ENCODE measurements at places on chromosomes 6 and 20. TPM values are rescaled to one million over a fixed set of nuclear protein-coding genes. Genes with fewer than 3 reads are reported as not detected.

The TMEM151B gene
- total RNA-seq: not detected

DNA sequence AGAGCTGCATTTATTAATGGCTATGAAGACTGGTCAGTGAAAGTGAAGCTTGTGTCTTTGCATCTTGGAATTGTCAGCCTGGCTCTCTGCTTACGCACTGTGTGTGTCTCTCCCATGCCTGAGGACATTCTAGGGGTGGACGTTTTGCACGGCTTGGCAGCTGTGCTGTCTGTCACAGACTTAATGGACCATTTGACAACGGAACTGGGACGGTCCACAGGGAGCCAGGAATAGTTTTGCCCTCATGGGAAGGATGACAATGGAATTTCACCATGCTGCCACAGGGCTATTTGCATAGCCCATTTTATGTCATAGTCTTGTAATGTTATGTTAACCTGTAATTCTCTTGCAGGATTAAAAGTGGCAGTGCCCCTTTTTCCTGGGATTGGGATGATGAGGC, 44.7 kb downstream of the OR2B6 start:
- H3K36me3 ChIP-seq: no peaks in the 10 kb centered on the region
- no peak overlapping the region for H3K4me3 ChIP-seq
- no peaks in the 10 kb centered on the region for H3K27me3 ChIP-seq
- H3K4me1 ChIP-seq: no peaks in the 10 kb centered on the region

- no peaks in the 10 kb centered on the region for H3K4me1 ChIP-seq
- no peak overlapping the region for H3K4me3 ChIP-seq
- H3K36me3 ChIP-seq: no peaks in the 10 kb centered on the region
- DNase-seq: no peak
- H3K27ac ChIP-seq: no peak overlapping the region
- H3K27me3 ChIP-seq: no peaks in the 10 kb centered on the region
Measured at GRCh38 chr6:104519566-104519965, 340.2 kb downstream of the HACE1 start.

DNA sequence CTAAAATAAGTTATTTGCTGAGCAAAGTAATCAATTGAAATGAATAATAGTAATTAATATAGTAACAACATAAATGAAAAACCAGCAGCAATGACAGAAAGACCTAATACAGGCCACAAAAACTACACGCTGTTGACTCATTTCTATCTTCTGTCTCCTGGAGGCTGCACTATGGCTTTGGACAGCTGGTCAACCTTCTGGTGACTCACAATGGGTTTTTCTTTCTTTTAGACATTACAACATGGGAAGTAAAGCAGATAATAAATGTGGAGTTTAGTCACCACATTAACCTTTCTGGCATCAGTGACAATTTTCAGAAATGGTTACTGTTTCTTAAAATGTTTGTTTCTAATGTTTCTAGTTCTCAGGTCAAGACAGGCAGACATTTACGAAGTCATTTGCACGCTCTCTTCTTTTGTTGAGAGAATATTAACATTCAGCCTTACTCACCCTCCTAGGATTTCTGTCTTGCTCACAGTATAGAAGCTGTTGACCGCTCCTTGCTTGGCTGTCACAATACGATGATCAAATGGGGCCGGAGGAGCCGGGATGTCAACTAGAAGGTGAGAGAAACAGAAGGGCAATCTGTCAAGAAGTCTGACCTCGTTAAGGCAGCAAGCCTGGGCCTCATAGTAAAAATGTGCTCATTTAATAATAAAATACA, 62.2 kb downstream of the MYLK4 start:
- H3K4me1 ChIP-seq: no peaks in the 10 kb centered on the region
- H3K4me3 ChIP-seq: no peak overlapping the region
- no peaks in the 10 kb centered on the region for H3K36me3 ChIP-seq
- no peak overlapping the region for H3K27ac ChIP-seq
- no peak for DNase-seq
- no peaks in the 10 kb centered on the region for H3K27me3 ChIP-seq

DNA sequence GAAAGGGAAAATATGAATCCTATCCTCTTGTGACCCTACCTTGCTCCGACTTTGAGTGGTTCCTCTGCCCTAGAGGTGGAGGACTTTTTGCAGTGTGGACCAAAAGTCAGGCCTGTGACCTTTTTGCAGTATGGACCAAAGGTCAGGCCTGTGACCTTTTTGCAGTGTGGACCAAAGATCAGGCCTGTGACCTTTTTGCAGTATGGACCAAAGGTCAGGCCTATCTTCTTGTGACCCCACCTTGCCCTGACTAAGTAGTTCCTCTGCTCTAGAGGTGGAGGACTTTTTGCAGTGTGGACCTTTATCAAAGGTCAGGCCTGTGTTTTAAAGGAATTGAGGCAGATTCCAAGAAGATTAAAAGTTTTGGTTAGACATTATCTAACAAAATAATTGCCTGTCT, 10.9 kb upstream of the ERVFRD-1 start:
- no peak overlapping the region for H3K27ac ChIP-seq
- no peaks in the 10 kb centered on the region for H3K27me3 ChIP-seq
- no peak for DNase-seq
- H3K4me3 ChIP-seq: no peak overlapping the region

The OPN5 gene
- not detected for total RNA-seq

GRCh38 chr6:109397020-109397419, 14.8 kb upstream of the CD164 start:
- no peak for DNase-seq
- no peaks in the 10 kb centered on the region for H3K27me3 ChIP-seq
- H3K4me3 ChIP-seq: no peak overlapping the region
- H3K27ac ChIP-seq: no peak overlapping the region
- H3K4me1 ChIP-seq: no peaks in the 10 kb centered on the region

The GMPR gene
- not detected for total RNA-seq

- H3K4me3 ChIP-seq: no peak overlapping the region
- H3K27ac ChIP-seq: no peak overlapping the region
- no peaks in the 10 kb centered on the region for H3K27me3 ChIP-seq
- no peaks in the 10 kb centered on the region for H3K36me3 ChIP-seq
- no peaks in the 10 kb centered on the region for H3K4me1 ChIP-seq
- DNase-seq: no peak
Measured at GRCh38 chr20:46618316-46619100, 32.8 kb downstream of the SLC13A3 start.

The PRDM13 gene
- total RNA-seq: not detected

The OR2J3 gene
- total RNA-seq: not detected

- no peak overlapping the region for H3K27ac ChIP-seq
- H3K4me3 ChIP-seq: no peak overlapping the region
- DNase-seq: no peak
- H3K4me1 ChIP-seq: no peaks in the 10 kb centered on the region
Measured at GRCh38 chr6:9914951-9915350, 499.9 kb downstream of the TFAP2A start.

- H3K4me3 ChIP-seq: no peak overlapping the region
- no peaks in the 10 kb centered on the region for H3K4me1 ChIP-seq
- no peak for DNase-seq
- peaks cover 22% of the 10 kb centered on the region for H3K27me3 ChIP-seq
- no peak overlapping the region for H3K27ac ChIP-seq
Measured at GRCh38 chr6:72464791-72465691, 156.8 kb upstream of the KCNQ5 start.

GRCh38 chr20:38812709-38813573, 7.4 kb downstream of the PPP1R16B start:
- no peaks in the 10 kb centered on the region for H3K36me3 ChIP-seq
- H3K4me1 ChIP-seq: peaks cover 84% of the 10 kb centered on the region
- DNase-seq: no peak
- H3K4me3 ChIP-seq: no peak overlapping the region
- peak overlapping the region; percentile 6 for H3K27ac ChIP-seq

DNA sequence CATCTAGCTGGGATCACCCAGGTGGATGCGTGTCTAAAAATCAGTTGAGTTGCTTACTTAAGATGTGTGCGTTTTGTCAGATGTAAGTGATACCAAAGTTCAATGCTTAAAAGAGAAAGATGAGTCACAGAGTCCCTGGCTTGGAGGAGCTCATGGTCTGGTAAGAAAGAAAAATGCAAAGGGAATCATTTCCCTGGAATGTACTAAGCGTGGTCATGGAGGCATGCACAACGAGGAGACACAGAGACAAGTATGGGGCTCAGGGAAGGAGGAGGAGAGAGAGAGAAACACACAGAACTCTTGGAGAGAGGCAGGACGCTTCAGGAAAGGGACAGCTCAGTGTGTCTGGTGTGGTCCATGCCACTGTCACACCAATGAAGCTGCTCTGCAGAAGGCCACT, 186.9 kb upstream of the GMDS start:
- no peak overlapping the region for H3K27ac ChIP-seq
- H3K36me3 ChIP-seq: no peaks in the 10 kb centered on the region
- H3K27me3 ChIP-seq: no peaks in the 10 kb centered on the region
- H3K4me1 ChIP-seq: no peaks in the 10 kb centered on the region

DNA sequence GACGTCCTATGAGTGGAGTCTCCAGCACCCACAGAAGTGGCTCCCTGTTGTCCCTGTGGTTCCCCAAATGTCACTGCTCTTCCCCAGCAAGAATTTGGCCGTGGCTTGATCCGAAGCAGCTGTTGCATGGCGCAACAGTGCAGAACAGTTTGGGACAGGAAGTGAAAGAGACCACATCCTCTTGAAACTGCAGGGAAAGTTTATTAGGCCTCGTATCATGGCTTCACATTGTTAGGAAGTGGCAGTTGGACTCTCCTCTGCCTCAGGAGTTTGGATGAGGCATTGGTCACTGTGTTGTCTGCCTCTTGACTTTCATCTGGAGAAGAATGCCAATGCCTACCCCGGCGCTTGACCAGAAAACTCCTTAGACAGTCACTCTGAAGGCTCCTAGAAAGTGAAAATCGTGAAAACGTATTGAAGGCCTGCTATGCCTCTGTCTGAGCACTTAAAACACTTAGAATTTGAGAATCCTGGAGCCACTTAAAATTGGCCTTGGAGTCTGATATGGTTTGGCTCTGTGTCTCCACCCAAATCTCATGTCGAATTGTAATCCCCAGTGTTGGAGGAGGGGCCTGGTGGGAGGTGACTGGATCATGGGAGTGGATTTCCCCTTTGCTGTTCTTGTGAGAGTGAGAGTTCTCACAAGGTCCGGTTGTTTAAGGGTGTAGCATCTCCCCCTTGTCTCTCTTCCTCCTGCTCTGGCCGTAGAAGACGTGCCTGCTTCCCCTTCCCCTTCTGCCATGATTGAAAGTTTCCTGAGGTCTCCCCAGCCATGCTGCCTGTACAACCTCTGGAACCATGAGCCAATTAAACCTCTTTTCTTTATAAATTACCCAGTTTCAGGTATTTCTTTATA, 334.9 kb upstream of the JARID2 start:
- peak overlapping the region; percentile 42 for H3K4me3 ChIP-seq
- H3K4me1 ChIP-seq: peaks cover 33% of the 10 kb centered on the region
- H3K36me3 ChIP-seq: no peaks in the 10 kb centered on the region

DNA sequence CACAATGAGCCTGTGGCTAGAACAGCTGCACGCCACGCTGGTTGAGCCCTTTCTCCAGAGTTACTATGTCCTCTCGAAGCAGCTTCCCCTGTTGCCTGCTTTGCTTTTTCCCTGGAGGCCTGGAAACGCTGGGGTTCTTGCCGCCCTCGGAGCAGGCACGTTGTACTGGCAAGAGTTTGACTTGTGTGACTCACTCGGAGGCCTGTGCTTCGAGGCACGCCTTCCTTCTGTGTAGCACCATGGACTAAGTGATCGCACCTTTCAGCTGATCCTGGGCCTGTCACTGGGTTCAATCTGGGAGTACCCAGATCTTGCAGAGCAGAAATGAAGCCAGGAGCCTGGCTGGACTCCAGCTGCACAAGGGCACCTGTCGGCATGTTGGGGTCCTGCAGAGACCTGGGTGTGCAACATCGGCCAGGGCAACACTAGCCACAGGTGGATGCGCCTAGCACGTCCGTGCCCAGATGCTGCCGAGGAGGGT, 5.2 kb downstream of the INSM1 start:
- H3K4me3 ChIP-seq: no peak overlapping the region
- H3K4me1 ChIP-seq: peaks cover 7% of the 10 kb centered on the region
- H3K27ac ChIP-seq: no peak overlapping the region
- peaks cover 35% of the 10 kb centered on the region for H3K27me3 ChIP-seq
- H3K36me3 ChIP-seq: no peaks in the 10 kb centered on the region
- no peak for DNase-seq

DNA sequence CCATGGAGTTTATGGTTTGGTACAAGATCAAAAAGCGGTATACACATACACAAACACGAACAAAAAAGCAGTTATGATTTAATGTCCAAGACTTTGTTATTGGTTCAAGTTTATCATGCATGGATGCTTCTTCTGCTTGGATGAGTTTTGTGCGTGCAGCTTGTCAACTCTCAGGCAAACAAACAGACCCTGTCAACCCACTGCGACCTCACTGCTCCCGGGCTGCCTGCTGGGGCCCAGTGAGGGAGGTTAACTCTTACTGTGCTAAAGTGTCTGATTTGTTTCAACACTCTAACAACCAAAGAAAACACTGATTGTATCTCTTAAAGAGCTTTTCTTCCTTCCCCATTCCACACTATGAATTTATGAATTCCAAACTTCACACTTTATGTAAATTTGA, 26.8 kb upstream of the DDR1 start:
- H3K4me3 ChIP-seq: no peak overlapping the region
- no peak for DNase-seq
- no peaks in the 10 kb centered on the region for H3K4me1 ChIP-seq
- no peaks in the 10 kb centered on the region for H3K27me3 ChIP-seq

The BANF2 gene
- not detected for total RNA-seq

DNA sequence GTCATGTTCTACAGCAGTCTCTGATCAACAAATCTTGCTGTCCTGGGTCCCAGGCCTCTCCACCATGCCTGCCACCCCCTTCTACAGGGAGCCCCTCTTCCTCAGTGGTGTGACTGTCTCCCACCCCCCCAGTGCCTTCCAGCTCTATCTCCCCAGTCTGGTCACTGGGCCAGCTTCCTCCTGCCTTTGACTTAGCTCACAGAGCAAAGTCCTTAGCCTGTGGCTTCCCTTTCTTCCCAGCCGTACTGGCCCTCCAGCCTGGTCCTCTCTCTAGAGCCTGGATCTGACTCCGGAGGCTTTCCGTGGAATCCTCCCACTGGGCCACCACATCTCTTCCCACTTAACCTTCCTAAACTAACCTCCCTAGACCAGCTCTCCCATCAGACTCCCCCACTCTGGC, 17.0 kb downstream of the MAPK13 start:
- H3K27me3 ChIP-seq: no peaks in the 10 kb centered on the region
- H3K4me3 ChIP-seq: no peak overlapping the region
- H3K27ac ChIP-seq: no peak overlapping the region
- peaks cover 5% of the 10 kb centered on the region for H3K4me1 ChIP-seq

- H3K36me3 ChIP-seq: peaks cover 25% of the 10 kb centered on the region
- H3K27me3 ChIP-seq: no peaks in the 10 kb centered on the region
- peak overlapping the region; percentile 80 for H3K4me3 ChIP-seq
- peaks cover 26% of the 10 kb centered on the region for H3K4me1 ChIP-seq
- DNase-seq: no peak
Measured at GRCh38 chr6:30061858-30062458, 893 bp downstream of the POLR1H start.

The SLC26A8 gene
- not detected for total RNA-seq

The PNISR gene
- total RNA-seq: 402 TPM

The HLA-A gene
- total RNA-seq: 1,607 TPM

DNA sequence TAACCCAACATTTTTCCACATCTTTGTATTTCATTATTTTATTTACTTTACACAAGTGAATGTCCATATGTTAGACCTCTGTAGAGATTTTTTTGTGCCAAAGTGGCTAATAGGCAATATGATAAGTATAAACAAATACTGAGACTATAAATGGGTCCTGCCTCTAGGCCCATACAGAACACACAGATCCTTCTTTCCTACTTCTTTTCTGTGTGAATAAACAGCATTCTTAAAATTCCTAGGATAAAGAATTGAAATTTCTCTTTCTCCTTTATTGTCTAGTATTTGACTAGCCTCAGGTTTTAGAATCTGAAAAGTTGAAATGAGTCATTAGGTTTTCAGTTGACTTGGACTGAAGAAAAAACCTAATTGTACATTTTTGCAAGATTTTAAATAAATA, 46.3 kb upstream of the HS3ST5 start:
- no peaks in the 10 kb centered on the region for H3K4me1 ChIP-seq
- H3K36me3 ChIP-seq: no peaks in the 10 kb centered on the region
- no peaks in the 10 kb centered on the region for H3K27me3 ChIP-seq

The POU5F1 gene
- 0.83 TPM for total RNA-seq

Data from B cell (primary cell).